ENCODE measurements at places on chromosomes 1 and 21. TPM values are rescaled to one million over a fixed set of nuclear protein-coding genes. Genes with fewer than 3 reads are reported as not detected.
A peak's percentile ranks its signal among the peaks of the same experiment; 100 is the strongest.

LCK gene
- 187 TPM for total RNA-seq

- no peak for DNase-seq
Observed at GRCh38 chr1:76955652-76956051, 88.4 kb downstream of the ST6GALNAC5 start.

GRCh38 chr1:226406401-226406881 lies 1.5 kb downstream of the PARP1 start:
- DNase-seq = no peak

DNA sequence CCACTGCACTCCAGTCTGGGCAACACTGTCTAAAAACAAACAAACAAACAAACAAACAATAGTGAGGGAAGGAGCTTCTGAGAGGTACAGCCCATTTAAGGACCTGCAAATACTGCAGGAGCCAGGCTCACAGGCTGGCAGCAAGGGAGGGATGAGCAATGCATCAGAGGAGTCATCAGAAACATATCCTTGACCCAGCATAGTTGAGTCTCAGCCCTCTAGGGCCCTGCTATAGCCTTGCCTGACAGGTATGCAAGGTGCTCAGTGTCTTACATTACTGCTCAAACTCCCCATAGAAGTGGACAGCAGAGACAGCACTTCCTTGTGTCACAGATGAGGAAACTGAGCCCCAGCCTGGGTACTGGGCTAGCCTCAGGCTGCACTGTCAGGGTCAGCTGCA lies 7.3 kb upstream of the TTC4 start:
- DNase-seq = no peak

MATN1 gene
- 2.3 TPM for total RNA-seq

- no peak for DNase-seq
Observed at GRCh38 chr1:157091668-157092273, 7.8 kb downstream of the ETV3L start.

CHI3L2 gene
- total RNA-seq = 2.3 TPM

- DNase-seq = no peak
Observed at GRCh38 chr1:226733876-226734275, 5.2 kb downstream of the ITPKB start.

DNA sequence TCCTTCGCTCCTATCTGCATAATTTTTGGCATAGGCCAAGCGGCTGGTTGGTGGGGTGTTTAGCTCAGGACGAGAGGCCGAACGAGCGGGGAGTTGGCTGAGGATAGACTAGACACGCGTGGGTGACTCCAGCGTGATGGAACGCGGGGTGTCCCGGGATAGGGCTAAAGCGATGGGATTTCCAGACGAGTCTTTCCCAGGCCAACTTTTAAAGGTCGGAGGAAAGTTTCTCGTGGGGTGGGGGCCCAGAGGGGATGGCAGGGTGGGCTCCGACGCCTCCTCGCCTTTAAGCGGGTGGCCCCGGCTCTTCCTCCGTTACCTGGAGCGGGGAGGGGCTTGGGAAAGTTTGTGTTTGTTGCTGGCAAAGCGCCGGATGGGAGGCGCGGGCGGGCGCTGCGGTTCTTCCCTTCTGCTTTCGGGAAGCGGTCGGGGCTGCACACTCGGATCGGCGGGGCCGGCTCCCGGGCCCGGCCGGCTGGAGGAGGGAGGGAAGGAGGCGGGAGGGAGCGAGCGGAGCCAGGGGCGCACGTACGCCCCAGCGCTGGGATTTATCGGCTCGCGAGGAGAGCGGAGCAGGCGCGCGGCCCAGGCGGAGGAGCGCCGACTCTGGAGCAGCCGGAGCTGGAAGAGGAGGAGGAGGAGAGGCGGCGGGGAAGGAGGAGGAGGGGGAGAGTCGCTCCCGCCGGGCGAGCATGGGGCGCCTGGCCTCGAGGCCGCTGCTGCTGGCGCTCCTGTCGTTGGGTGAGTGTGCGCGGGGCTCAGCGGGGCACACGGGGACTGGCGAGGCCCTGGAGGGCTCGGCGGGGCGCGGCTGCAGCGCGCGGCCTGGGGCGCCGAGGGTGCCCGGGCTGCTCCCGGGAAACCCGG lies at the start of gene PTGFRN:
PTGFRN (plus strand) TSS at position 405 of the 867 bp plus-strand sequence; CDS start at position 693, 288 bp downstream.
- peak; percentile 14 for DNase-seq

- DNase-seq = no peak
Observed at GRCh38 chr1:245650441-245650960, 495.7 kb downstream of the KIF26B start.

ST6GALNAC5 gene
- not detected for total RNA-seq

SPRR1B gene
- total RNA-seq = not detected

GRCh38 chr21:33199516-33200217 lies 30.1 kb upstream of the IFNAR2 start:
- DNase-seq = peak; percentile 78

Data from activated T-cell treated with anti-CD3 and anti-CD28 coated beads, Interleukin-2, amount 50 U/mL, for 4 hours (primary cell).